Hypothalamus (tissue), 51 donors: ENCODE measurements at places on chromosomes 3 and 15.

GRCh38 chr3:152278756-152279427 is 10.2 kb downstream of the MBNL1 start:
- no peak for DNase-seq

DNA sequence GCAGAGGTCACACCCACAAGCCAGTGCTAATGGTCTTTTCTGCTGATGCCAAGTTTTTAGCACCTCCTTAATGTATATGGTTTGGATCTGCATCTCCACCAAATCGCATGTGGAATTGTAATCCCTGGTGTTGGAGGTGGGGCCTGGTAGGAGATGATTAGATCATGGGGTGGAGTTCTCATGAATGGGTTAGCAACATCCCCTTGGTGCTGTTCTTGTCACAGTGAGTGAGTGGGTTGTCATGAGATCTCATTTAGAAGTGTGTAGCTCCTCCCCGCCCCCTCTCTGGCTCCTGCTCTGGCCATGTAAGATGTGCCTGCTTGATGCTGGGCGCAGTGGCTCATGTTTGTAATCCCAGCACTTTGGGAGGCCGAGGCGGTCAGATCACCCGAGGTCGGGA is 37.3 kb upstream of the KLHL6 start:
- no peak for DNase-seq

GRCh38 chr3:64188810-64189560 is 36.3 kb downstream of the PRICKLE2 start:
- peak; percentile 17 for DNase-seq

GRCh38 chr3:112979244-112979832 is 4.4 kb upstream of the CD200R1 start:
- no peak for DNase-seq

- no peak for DNase-seq
These were observed 21.9 kb upstream of the SEC13 start for GRCh38 chr3:10342781-10343180.

- DNase-seq: no peak
These were observed 4.0 kb downstream of the MAP2K1 start for GRCh38 chr15:66390678-66391077.

GRCh38 chr15:83284559-83285283 is at the start of gene BNC1:
Gene BNC1, minus strand, starts transcription at chr15:83284664. Its CDS starts 36 bp downstream, at chr15:83284628.
- DNase-seq: no peak
